Naive B cell (primary cell): ENCODE measurements at places on chromosomes 6 and 20.

- DNase-seq, result peak; percentile 32
Observed at GRCh38 chr6:108114841-108115597, 40.5 kb upstream of the OSTM1 start.

DNA sequence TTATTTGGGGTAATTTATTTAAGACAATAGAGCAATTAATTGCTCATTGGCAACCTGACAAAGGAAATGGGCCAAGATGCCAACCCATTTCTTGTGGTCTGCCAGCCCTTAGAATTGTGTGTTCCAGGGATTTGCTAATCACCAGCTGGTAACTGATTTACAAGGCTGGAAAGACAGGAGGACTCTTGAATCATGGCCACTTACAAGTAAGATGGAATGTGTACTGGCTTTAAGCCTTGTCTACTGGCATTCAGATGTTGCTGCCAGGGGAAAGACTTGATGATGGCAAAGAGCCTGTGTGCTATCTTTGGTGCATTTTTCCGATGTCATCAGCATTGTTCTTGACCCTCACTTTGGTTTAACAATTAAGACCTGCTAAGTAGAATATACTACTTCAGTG lies 91.0 kb downstream of the BCKDHB start:
- no peak for DNase-seq

GRCh38 chr6:134419716-134420115 lies 101.8 kb upstream of the SGK1 start:
- DNase-seq, result no peak

DNA sequence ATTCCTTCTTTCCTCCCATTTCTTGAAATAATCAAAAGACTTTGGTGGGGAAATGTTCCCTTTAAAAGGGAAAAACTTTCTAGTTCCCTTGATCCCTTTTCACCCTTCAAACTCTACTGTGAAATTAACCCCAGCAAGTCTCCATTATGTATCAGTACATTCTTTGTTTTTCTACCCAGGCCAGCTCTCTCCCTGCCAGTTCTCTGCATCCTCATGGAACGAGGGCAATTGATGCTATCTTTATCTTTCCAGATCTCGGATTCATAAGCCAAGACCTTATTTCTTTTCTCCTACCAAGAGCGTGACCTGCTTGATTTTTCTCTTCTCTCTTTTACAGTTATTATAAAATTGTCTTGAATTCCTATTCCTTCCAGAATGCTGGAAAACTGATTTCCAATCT lies 75.8 kb downstream of the ADGRB3 start:
- DNase-seq, result no peak

DNA sequence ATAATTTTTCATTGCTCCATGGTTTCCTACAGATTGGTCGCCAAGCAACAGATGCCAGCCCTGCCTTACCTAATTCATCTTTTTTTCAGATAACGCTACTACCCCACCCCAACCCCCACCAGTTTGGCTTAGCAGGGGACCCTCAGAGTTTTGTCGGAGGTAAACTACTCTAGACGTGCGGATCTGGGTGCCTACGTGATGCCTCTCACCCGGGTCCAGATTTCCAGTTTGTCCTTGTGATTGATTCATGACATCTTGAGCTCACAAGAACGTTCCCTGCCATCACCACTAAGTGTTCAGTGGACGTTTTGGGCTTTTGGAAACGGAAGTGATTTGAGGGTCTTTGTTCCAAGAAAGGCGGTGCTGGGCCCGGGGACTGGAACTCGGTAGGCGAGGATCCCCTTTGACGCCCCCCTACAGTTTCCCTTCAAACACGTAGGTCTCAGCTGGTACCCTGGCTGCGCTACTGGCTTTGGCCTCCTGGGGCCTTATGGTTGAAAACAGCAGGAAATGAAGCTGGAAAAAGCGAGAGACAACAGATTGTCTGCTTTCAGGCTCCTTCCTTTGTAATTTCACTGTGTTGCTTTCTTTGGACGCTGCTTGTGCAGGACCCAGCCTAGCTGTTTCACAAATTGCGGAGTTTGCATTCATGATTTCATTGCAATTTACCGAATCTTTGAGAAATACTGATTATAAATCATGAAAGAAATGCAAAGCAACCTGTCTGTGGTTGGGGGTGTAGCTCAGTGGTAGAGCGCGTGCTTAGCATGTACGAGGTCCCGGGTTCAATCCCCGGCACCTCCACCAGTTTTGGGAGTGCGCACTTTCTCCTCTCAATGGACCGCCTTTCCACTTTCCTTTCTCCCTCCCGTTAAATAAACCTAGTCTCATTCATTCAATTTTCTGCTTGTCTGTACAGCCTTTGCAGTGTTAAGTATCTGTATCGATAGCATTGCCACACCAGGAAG lies 81.0 kb downstream of the GPX5 start:
- DNase-seq, result no peak
